ENCODE measurements at places on chromosomes 13 and 19. TPM values are rescaled to one million over a fixed set of nuclear protein-coding genes. Genes with fewer than 3 reads are reported as not detected.

The C13orf42 gene
- not detected for total RNA-seq

The HRC gene
- 1.2 TPM for total RNA-seq

The SERPINE3 gene
- total RNA-seq = not detected

The NLRP7 gene
- 0.17 TPM for total RNA-seq

The ANKLE1 gene
- 0.67 TPM for total RNA-seq

The IZUMO4 gene
- total RNA-seq = 2.3 TPM

The ADAMTS10 gene
- 8.9 TPM for total RNA-seq

GRCh38 chr13:63107179-63107943 is 1691.7 kb upstream of the PCDH20 start:
- DNase-seq = no peak

DNA sequence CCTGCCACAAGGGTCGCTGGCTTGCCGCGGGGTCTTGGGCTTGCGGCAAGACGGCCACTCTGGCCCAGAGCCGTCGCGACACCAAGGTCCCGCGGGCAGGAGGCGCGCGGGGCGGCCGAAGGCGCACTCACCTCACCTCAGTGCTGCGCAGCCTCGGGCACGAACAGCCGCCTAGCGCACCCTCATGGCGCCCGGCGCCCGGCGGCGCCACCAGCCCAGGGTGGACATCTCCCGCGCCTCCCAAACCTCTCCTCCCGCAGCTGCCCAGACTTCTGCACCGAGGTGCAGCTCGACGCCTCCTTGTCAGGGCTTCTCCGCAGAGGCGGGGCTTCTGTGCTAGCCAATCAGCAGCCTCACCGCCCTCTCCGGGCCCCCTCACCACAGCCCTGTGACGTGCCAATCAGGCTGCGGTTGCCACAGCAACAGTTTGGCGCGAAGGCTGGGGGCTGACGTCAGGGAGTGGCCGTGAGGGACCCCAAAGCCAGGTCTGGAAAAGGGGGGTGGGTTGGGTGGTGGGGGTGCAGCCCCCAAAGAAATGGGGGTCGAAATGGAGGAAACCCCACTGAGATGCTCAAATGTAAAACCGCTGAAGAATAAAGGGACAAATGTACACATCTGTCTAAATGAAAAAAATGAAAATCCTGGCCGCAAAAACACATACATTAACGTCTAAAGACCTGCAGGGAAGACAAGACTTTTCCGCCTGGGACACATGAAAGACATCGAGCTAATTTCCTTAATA is at the start of the genes PEG3 and ZIM2:
TSS of gene PEG3 (minus strand) at position 276 of the 742 bp plus-strand sequence. CDS start 16,071 bp downstream, outside the sequence.
TSS of gene ZIM2 (minus strand) at position 276 of the 742 bp plus-strand sequence. CDS start 16,449 bp downstream, outside the sequence.
- DNase-seq = peak; percentile 23

DNA sequence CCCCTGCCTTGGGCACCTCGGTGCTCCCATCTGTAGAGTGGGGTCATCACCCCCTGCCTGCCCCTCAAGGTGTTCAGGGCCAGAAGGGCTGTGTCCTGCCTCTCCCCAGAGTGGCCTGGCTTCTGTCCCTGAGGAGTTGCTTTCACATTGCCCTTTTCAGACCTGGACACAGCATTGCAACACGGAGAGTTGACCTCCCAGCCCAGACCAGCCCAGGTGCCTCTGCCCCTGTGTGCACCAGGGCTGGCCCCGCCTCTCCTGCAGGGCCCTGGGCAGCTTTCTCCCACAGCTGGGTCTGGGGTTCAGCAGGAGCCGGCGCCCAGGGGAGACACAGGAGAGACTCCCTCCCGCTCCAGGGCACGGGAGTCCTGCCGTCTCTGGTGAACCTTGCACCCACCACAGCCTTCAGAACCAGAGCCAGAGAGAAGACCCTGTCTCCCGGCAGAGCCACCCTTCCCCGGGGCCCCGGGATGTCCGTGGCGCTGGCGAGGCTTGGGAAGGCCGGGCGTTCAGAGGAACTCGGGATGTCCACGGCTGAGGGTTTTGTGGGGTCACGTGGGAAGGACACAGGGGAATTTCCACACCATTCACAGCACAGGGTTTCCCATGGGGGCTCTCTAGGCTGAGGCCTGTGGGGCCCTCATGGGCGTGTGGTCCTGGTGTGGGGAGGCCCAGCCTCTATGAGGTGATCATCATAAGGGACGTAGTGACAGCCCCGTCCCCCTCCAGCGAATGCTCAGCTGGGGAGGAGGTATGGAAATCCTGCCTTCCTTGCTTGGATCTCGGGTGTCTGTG is 23.2 kb downstream of the C13orf46 start:
- no peak for DNase-seq

- DNase-seq = no peak
Measured at GRCh38 chr13:75325711-75326110, 156.3 kb downstream of the TBC1D4 start.

GRCh38 chr19:33699754-33700407 is 78.1 kb downstream of the CHST8 start:
- no peak for DNase-seq

GRCh38 chr13:44872751-44873150 is 116.5 kb downstream of the NUFIP1 start:
- no peak for DNase-seq
